ENCODE measurements at places on chromosomes 2 and 18.

DNA sequence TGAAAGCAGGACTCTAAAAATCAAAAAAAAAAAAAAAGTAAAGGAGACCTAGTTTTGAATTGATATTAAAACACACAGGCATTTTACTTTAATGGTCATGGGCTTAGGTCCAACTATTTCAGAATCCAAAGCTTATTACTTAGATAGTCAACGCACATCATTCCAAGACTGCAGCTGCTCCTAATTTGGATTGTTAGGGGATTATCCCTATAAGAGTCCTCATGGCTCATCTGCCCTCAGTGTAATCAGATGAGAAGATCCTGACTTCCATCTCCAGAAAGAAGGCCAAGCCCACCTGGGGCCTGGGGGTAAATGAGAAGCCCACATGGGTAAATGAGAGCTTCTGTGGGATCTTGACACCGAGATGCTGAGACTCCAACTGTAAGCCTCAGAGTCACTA lies 424.2 kb downstream of the NRXN1 start:
- H3K4me1 ChIP-seq: no peaks in the 10 kb centered on the region
- no peaks in the 10 kb centered on the region for H3K27me3 ChIP-seq
- DNase-seq: no peak

DNA sequence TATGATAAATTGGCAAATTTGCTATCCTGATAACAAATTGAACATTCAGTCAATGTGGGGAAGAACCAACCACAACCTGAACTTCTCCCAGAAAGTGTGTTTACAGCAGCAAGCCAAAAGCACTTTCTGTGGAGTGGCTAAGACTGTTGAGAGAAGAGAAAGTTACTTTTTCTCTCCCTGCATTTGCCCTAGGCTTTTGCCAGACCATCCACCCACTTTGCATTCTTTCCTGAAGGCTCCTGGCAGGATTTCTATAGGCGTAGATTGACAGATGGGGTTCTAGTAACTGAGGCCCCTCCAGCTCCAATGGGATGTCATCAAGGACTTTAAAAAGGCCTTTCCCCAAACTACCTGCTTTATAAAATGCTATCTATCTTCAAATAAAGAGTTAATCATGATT lies 215.2 kb downstream of the GULP1 start:
- no peak for DNase-seq
- H3K4me3 ChIP-seq: no peak overlapping the region
- H3K4me1 ChIP-seq: no peaks in the 10 kb centered on the region

DNA sequence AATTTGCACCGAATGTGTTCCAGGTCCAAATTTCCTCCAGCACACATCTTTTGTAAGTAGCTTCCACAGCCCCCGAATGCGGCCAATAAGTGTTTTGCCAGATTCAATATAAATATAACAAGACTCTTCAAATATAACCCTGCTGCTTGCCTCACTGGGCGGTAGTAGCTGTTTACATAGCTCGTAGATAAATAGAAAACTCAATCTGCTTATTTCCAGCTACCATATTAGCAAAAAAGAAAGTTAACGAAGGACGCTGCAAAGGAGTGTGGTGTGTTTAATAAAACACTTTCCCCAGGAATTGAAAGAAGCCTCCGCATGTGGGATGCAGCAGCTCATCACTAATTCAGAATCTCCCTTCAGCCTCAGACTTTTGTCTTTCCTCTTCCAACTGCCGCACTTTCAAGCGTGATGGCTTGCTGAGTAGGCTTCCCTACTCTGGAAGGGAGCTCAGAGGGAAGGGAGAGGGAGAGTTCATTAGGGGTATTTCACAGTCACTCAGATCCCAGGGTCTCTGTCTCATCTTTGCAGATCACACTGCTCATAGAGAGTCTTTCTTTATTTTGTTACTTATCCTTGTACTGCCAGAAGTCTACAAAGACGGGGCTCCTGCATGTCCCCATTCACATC lies 367.0 kb downstream of the RND3 start:
- H3K4me1 ChIP-seq: no peaks in the 10 kb centered on the region
- no peak overlapping the region for H3K27ac ChIP-seq
- no peaks in the 10 kb centered on the region for H3K36me3 ChIP-seq

- H3K27ac ChIP-seq: no peak overlapping the region
- H3K27me3 ChIP-seq: no peaks in the 10 kb centered on the region
- H3K4me1 ChIP-seq: no peaks in the 10 kb centered on the region
- no peak for DNase-seq
These were observed 223.6 kb upstream of the GULP1 start for GRCh38 chr2:188068093-188068492.

DNA sequence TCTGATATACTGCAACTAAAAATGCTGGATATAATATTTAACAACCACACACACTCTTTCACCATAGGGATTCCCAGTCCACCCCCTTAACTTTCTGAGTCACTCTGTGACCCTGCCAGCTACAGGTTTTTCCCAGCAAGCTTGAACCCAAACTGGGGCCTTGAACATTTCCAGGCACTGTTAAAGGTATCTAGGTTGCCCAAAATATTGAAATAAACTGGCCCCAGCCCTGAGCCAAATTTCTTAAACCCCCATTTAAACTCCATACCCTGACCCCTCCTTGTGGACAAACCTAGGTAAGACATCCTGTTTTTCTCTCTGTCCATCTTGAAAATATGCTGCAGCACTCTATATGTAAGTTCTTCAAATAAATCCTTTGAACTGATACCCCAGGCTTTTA lies 19.7 kb upstream of the DCTN1 start:
- no peaks in the 10 kb centered on the region for H3K27me3 ChIP-seq
- no peaks in the 10 kb centered on the region for H3K36me3 ChIP-seq
- peak; percentile 40 for DNase-seq
- no peak overlapping the region for H3K4me3 ChIP-seq
- H3K4me1 ChIP-seq: no peaks in the 10 kb centered on the region
- no peak overlapping the region for H3K27ac ChIP-seq

- no peaks in the 10 kb centered on the region for H3K36me3 ChIP-seq
- no peaks in the 10 kb centered on the region for H3K4me1 ChIP-seq
- H3K27me3 ChIP-seq: no peaks in the 10 kb centered on the region
These were observed 825.7 kb downstream of the SUCLG1 start for GRCh38 chr2:83633423-83633822.

- DNase-seq: no peak
- no peaks in the 10 kb centered on the region for H3K36me3 ChIP-seq
- no peaks in the 10 kb centered on the region for H3K27me3 ChIP-seq
- no peak overlapping the region for H3K4me3 ChIP-seq
- H3K27ac ChIP-seq: no peak overlapping the region
These were observed 135.2 kb downstream of the VWC2L start for GRCh38 chr2:214545898-214546542.

DNA sequence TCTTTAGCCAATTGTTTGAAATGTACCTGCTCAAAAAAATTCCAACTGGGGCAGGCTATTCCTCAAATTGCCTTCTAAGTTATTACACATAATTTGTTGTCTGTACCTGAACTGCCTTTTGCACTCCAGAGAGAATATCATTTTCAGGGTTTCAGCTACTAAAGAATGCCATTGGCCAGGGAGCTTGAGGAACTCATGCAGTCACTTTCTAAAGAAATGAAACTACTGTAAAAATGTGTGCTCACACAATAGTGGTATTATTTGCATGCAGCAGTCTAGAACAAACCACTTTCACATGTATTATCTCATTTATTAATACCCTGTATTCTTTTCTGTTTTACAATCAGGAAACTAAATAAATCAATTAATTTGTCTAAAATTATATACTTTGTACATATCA lies 152.2 kb downstream of the PID1 start:
- H3K27me3 ChIP-seq: no peaks in the 10 kb centered on the region
- DNase-seq: no peak
- H3K36me3 ChIP-seq: no peaks in the 10 kb centered on the region
- H3K4me3 ChIP-seq: no peak overlapping the region

DNA sequence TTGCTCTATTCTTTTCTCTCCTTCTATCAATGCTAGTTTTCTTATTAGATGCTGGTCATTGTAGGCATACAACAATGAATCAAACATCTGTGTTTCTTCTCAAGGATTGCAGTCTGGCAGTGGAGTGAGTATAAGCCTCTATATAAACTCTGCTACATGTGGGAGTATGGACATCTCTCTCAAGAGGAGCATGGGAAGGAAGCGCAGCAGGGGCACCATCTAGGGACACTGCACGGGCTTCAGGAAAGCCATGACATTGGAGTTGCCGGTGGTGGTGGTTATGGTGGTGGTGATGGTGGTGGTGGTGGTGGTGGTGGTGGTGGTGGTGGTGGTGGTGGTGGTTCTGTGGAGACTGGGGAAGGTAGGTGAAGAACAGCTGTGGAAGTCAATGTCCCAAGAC lies 462.6 kb downstream of the RNF144A start:
- no peak overlapping the region for H3K4me3 ChIP-seq
- no peaks in the 10 kb centered on the region for H3K36me3 ChIP-seq
- DNase-seq: no peak
- no peak overlapping the region for H3K27ac ChIP-seq
- no peaks in the 10 kb centered on the region for H3K27me3 ChIP-seq

DNA sequence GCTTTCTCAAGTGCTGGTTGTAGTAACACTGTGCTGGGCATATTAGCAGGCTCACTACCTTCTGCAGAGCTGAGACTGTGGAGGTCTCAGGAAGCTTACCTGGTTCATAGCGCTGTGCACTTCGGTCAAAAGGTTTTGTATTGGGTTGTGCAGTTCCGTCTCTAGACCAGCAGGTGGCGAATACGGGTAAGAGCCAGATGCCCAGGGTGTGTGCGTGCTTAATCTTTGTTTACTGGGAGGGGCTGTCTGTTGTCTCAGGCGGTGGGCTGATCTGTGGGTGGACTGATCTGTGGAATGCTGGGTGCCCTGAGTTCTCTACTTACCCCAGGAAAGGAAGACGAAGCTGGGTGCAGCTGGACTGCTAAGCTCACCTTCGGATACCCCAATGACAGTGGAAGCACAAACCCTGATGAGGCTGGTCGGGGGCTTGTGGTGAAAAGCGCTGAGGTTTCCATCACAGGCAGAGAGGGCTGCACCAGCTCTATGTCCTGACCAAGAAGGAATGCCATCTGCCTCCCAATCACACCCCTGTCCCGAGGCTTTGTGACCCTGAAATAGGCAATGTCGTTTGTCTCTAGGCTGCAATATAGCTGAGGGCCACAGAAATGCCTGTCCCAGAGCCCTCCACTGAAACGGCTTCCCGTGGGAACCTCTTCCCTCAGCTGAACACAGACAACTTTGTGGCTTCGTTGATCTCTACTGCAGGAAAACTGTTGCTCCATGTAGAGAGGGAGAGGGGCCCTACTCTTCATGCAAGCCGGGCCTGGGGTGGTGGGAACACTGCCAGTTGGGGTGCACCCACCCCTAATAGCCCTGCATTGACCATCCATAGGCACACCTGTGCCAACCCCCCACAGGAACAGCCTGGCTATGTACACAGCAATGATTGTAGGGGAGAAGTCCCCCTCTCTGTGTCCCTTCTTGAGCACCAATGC lies 45.9 kb upstream of the FAM117B start:
- DNase-seq: peak; percentile 73
- peaks cover 5% of the 10 kb centered on the region for H3K4me1 ChIP-seq
- no peak overlapping the region for H3K27ac ChIP-seq
- no peak overlapping the region for H3K4me3 ChIP-seq
- H3K36me3 ChIP-seq: no peaks in the 10 kb centered on the region

- H3K4me3 ChIP-seq: no peak overlapping the region
- H3K27me3 ChIP-seq: no peaks in the 10 kb centered on the region
These were observed 221.4 kb upstream of the TRIB2 start for GRCh38 chr2:12495247-12495868.

DNA sequence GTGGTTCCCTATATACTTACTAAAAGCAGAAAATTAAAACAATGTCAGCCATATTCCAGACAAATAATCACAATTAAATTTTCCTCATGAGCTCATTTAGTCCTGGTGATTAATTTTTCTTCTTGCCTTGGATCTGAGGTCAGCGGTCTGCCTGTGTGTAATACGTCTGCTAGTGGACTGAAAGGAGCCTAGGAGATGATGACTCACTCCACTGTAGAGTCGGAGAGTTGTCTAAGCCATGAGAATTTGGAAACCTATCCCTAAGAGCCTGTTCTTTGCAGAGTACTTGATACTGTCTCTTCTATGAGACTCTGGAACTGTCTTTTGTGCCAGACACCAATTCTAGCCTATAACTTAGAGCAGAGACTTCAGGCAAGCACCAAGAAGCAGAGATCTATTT lies 94.2 kb upstream of the RAB27B start:
- no peaks in the 10 kb centered on the region for H3K4me1 ChIP-seq
- no peak overlapping the region for H3K4me3 ChIP-seq
- DNase-seq: no peak
- H3K27me3 ChIP-seq: no peaks in the 10 kb centered on the region
- no peaks in the 10 kb centered on the region for H3K36me3 ChIP-seq

- H3K36me3 ChIP-seq: no peaks in the 10 kb centered on the region
- H3K27ac ChIP-seq: no peak overlapping the region
- no peak for DNase-seq
- H3K4me1 ChIP-seq: no peaks in the 10 kb centered on the region
These were observed 129.3 kb upstream of the GPC1 start for GRCh38 chr2:240306185-240306584.

GRCh38 chr2:146587291-146587713 lies 1257.5 kb upstream of the ACVR2A start:
- H3K36me3 ChIP-seq: no peaks in the 10 kb centered on the region
- H3K4me3 ChIP-seq: no peak overlapping the region
- no peak for DNase-seq
- no peak overlapping the region for H3K27ac ChIP-seq
- H3K4me1 ChIP-seq: no peaks in the 10 kb centered on the region

- no peaks in the 10 kb centered on the region for H3K36me3 ChIP-seq
- no peak overlapping the region for H3K4me3 ChIP-seq
- peaks cover 7% of the 10 kb centered on the region for H3K4me1 ChIP-seq
- peaks cover 10% of the 10 kb centered on the region for H3K27me3 ChIP-seq
- DNase-seq: no peak
These were observed 4.9 kb downstream of the TANC1 start for GRCh38 chr2:158973116-158973956.

- no peak for DNase-seq
- H3K27me3 ChIP-seq: no peaks in the 10 kb centered on the region
- no peak overlapping the region for H3K4me3 ChIP-seq
These were observed 123.8 kb downstream of the MYO1B start for GRCh38 chr2:191369034-191369433.

DNA sequence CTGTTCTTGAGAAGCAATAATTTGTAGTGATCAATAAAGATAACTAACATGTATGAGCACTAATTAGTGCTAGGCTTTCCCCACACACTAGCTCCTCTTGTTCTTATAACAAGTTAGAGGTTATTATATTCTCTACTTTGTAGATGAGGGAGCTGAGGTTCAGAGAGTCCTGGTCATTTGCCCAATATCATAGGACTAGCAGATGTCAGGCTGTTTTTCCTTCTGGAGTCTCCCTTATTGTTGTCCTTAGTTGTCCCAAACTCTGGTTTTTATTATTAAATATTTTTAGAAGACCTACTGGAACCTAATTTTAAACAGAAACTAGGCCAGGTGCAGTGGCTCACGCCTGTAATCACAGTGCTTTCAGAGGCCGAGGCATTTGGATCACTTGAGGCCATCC lies 16.5 kb upstream of the TTC39C start:
- H3K27me3 ChIP-seq: no peaks in the 10 kb centered on the region
- DNase-seq: no peak
- H3K4me1 ChIP-seq: peaks cover 96% of the 10 kb centered on the region
- peaks cover 5% of the 10 kb centered on the region for H3K36me3 ChIP-seq
- peak overlapping the region; percentile 3 for H3K27ac ChIP-seq
- no peak overlapping the region for H3K4me3 ChIP-seq
